Epithelial cell of prostate (primary cell): ENCODE measurements at places on chromosomes 4 and X.

DNA sequence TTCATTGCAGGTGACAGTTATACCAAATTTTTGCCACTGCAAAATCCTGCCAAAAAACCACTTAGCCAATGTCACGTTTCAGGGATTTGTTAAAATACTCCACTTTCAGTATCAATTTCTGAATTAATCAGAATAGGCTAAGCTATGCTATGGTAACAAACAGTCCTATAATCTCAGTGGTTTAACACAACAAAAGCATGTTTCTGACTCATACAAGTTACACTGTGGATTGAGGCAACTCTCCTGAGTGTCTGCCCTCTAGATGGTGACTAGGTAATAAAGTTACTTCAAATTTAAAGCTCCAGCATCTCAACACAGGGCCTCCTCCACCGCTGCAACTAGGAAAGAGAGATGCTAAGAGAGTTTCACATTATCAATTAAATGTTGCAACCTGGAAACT, 23.0 kb upstream of the RADX start:
- no peak for DNase-seq

- DNase-seq, result peak; percentile 49
These were observed 87.7 kb upstream of the EFHC2 start for GRCh38 chrX:44431194-44431593.

- no peak for DNase-seq
These were observed 382.3 kb upstream of the ZFP42 start for GRCh38 chr4:187613089-187613839.

DNA sequence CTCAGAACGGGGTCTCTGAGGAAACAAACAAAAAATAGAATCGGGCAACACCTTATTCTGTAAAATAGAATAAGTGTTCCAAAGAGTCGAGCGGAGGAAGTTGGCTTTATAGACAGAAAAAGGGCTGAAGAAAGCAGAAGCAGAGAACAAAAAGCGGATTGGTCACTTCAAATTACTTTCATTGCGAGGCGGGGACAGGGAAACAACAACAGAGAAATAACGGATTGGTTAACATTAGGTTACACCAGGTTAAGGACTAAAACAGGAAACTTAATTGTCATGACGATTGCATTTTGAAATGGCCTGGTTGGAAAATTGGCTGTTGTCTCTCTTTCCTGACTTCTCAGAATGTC, 433 bp upstream of the COQ2 start:
- DNase-seq, result no peak

DNA sequence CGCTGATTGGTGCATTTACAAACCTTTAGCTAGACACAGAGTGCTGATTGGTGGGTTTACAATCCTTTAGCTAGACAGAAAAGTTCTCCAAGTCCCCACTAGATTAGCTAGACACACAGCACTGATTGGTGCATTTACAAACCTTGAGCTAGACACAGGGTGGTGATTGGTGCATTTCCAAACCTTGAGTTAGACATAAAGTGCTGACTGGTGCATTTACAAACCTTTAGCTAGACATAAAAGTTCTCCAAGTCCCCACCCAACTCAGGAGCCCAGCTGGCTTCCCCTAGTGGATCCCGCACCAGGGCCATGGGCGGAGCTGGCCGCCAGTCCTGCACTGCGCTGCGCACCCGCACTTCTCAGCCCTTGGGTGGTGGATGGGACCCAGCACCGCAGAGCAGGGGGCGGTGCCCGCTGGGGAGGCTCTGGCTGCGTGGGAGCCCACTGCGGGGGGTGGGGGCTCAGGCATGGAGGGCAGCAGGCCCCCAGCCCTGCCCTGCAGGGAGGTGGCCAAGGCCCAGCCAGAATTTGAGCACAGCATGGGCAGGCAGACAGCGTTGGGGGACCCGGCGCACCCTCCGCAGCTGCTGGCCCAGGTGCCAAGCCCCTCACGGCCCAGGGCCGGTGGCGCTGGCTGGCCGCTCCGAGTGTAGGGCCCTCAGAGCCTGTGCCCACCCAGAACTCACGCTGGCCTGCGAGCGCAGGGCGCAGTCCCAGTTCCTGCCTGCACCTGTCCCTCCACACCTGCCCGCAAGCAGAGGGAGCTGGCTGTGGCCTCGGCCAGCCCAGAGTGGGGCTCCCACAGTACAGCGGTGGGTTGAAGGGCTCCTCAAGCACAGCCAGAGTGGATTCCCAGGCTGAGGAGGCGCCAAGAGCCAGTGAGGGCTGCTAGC, 608.9 kb upstream of the LCORL start:
- no peak for DNase-seq

- DNase-seq, result no peak
These were observed 57.1 kb downstream of the UGT2B10 start for GRCh38 chr4:68872643-68873502.

DNA sequence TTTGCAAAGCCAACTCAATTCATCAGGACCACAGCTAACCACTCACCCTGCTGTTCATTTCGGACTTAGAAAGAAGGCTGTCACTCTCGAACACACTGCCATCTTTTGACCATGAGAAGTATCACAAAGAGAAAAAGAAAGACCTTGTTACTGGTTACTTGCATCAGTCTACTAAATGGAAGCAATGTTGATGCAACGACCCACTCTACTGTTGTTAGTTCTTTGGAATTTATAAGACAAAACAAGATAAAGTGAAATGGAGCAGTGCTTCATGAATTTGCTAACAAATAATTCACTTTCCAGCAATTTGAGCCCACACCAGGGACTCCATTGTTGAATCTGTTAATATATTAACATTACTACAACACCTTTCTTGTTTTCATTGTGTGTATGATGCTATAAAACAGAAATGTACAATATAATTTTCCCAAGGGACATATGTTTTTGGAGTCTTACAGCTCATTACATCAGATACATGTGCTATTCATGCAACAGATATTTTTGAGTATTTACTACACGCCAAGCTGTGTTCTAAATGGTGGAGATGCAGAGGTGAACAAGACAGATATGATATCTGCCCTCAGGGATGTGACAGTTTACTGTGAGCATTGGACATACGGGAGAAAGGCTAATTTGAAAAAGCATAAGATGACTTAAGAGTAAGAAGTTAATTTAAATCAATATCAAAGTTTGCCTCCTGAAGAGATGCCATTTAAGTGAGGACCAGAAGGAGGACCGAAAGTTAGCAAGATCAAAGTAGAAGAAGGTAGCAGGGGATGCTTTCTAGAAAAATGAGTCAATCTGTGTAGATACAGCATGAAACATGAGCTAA, 87.2 kb downstream of the AREG start:
- DNase-seq, result no peak
